ENCODE measurements at places on chromosomes 1 and 21. TPM values are rescaled to one million over a fixed set of nuclear protein-coding genes. Genes with fewer than 3 reads are reported as not detected.

MUTYH gene
- 13.1 TPM for total RNA-seq

TMPRSS2 gene
- not detected for total RNA-seq

RGSL1 gene
- total RNA-seq: not detected

FAM72D gene
- 3.9 TPM for total RNA-seq

THEMIS2 gene
- total RNA-seq: 2.7 TPM

HSF2BP gene
- total RNA-seq: 1.1 TPM

CYP4A11 gene
- not detected for total RNA-seq

GPA33 gene
- total RNA-seq: not detected

PTGS2 gene
- 61.7 TPM for total RNA-seq

VWA5B1 gene
- total RNA-seq: not detected

EPHA10 gene
- total RNA-seq: not detected

TEDDM1 gene
- total RNA-seq: not detected

CHI3L1 gene
- 2.9 TPM for total RNA-seq

NPHS2 gene
- total RNA-seq: not detected

FNDC10 gene
- 0.65 TPM for total RNA-seq

TMPRSS3 gene
- not detected for total RNA-seq

IGSF3 gene
- total RNA-seq: 0.27 TPM

KIF17 gene
- 0.13 TPM for total RNA-seq

DCDC2B gene
- not detected for total RNA-seq

GBP1 gene
- 27.4 TPM for total RNA-seq

HTR6 gene
- total RNA-seq: not detected

TMPRSS15 gene
- total RNA-seq: not detected

SHISAL2A gene
- not detected for total RNA-seq

KCNK2 gene
- total RNA-seq: not detected

GNAT2 gene
- total RNA-seq: 0.13 TPM

TLR5 gene
- total RNA-seq: 0.27 TPM

AZIN2 gene
- total RNA-seq: 1.4 TPM

ROR1 gene
- 0.53 TPM for total RNA-seq

TMEM51 gene
- 9.2 TPM for total RNA-seq

Data from thoracic aorta endothelial cell (primary cell).